ENCODE measurements at places on chromosomes 4 and X. TPM values are rescaled to one million over a fixed set of nuclear protein-coding genes. Genes with fewer than 3 reads are reported as not detected.
A peak's percentile ranks its signal among the peaks of the same experiment; 100 is the strongest.

The CDKL2 gene
- polyA plus RNA-seq: not detected

The MAGEC2 gene
- not detected for polyA plus RNA-seq

The ZFYVE28 gene
- 1.2 TPM for polyA plus RNA-seq

The BEX1 gene
- 0.27 TPM for polyA plus RNA-seq

The ARL9 gene
- polyA plus RNA-seq: 0.49 TPM

The LETM1 gene
- 28.2 TPM for polyA plus RNA-seq

DNA sequence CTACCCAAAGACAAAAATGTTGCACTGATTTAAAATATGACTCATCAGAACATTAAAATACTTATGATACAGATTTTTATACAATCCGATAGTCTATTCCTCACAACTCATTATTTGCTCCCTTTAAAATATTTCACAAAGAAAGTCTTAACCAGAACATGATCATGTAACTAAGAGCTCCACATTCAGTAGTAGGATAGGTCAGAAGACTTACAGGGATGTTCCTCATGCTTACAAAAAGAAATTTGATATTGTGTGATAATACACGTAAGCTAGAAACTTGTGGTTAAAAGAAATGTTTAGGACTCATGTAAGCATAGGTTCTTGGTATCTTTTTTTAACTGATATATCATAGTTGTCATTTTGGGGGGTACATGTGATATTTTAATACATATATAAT is 235.9 kb downstream of the PALLD start:
- H3K27ac ChIP-seq: no peak overlapping the region
- no peaks in the 10 kb centered on the region for H3K27me3 ChIP-seq
- peaks cover 11% of the 10 kb centered on the region for H3K4me1 ChIP-seq
- peak; percentile 79 for DNase-seq
- H3K36me3 ChIP-seq: no peaks in the 10 kb centered on the region
- no peak overlapping the region for H3K4me3 ChIP-seq

The TCP11X2 gene
- polyA plus RNA-seq: not detected

GRCh38 chr4:8118035-8118434 is 40.6 kb downstream of the ABLIM2 start:
- no peak overlapping the region for H3K4me3 ChIP-seq
- peaks cover 44% of the 10 kb centered on the region for H3K27me3 ChIP-seq
- no peak for DNase-seq
- H3K27ac ChIP-seq: no peak overlapping the region
- no peaks in the 10 kb centered on the region for H3K36me3 ChIP-seq
- no peaks in the 10 kb centered on the region for H3K4me1 ChIP-seq

DNA sequence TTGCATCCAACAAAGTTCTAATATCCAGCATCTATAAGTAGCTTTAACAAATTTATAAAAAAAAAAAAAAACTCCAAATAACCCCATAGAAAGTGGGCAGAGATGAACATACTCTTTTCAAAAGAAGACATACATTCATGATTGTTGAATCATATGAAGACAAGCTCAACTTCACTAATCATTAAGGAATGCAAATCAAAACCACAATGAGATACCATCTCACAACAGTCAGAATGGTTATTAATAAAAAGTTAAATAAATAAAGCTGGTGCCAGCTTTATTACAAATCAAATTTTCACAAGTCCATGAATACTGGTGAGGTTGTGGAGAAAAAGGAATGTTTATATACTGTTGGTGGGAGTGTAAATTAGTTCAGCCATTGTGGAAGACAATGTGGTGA is 592.0 kb downstream of the IQCM start:
- no peak overlapping the region for H3K4me3 ChIP-seq
- H3K4me1 ChIP-seq: no peaks in the 10 kb centered on the region

DNA sequence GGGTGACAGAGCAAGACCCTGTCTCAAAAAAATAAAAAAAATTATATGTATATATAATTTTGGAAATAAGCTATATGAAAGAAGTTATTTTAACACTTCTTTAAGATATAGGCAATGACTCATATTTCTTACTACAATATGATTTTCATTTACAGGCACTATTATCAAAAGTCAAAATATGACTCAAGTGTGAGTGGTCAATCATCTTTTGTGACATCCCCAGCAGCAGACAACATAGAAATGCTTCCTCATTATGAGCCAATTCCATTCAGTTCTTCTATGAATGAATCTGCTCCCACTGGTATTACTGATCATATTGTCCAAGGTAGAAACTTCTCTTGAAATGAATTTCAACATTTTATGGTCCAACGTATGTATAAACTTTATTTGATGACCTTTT is 20.8 kb downstream of the OCIAD1 start:
- H3K27me3 ChIP-seq: no peaks in the 10 kb centered on the region
- no peak overlapping the region for H3K4me3 ChIP-seq
- H3K4me1 ChIP-seq: no peaks in the 10 kb centered on the region

DNA sequence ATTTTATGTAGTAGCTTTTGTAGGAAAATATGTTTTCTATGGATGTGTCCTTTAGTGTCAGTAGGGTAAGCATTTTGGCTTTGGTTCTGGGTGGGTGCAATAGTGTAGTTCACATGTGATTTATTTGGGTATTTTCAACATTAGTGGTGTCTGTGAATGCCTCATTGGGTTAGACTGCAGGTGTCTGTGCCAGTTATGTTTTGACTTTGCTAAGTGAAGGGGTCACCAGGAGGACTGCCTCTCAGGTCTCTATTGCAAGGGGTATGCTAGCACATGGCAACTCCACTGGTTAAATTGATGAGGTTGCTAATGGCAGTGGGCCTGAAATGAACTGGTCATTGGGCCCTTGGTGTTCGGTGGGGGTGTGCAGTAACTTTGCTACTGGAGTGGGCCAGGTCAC is 467.1 kb downstream of the NAF1 start:
- no peaks in the 10 kb centered on the region for H3K27me3 ChIP-seq
- DNase-seq: no peak
- no peaks in the 10 kb centered on the region for H3K36me3 ChIP-seq
- no peak overlapping the region for H3K27ac ChIP-seq
- no peak overlapping the region for H3K4me3 ChIP-seq
- H3K4me1 ChIP-seq: no peaks in the 10 kb centered on the region

Data from IMR-90 (cell line).